ENCODE measurements at places on chromosomes 5 and 9.
A peak's percentile ranks its signal among the peaks of the same experiment; 100 is the strongest.

GRCh38 chr9:32378993-32379729 lies 5.3 kb upstream of the ACO1 start:
- peak; percentile 44 for DNase-seq

- no peak for DNase-seq
Observed at GRCh38 chr9:109456811-109457210, 41.3 kb downstream of the PTPN3 start.

- DNase-seq = no peak
Observed at GRCh38 chr5:6496207-6496584, 47.5 kb downstream of the UBE2QL1 start.

DNA sequence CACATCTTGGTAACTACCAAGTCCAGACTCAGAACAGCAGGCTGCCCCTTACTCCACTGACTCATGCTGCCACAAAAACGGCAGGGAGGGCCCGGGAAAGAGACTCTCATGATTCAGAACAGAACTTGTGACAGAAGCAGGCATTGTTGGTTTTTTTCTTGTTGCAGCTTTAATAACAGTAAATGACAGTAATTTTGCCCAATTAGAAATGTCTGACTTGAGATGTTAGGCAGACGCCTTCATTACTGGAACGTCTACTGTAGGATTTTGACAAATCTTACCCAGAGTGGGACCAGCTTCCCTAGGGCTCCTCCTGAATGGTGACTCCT lies 77.9 kb downstream of the SEMA5A start:
- DNase-seq = no peak

- DNase-seq = no peak
Observed at GRCh38 chr9:119722384-119722783, 353.1 kb upstream of the BRINP1 start.

- DNase-seq = no peak
Observed at GRCh38 chr5:5711112-5711511, 288.6 kb downstream of the ICE1 start.

All from stimulated activated CD4-positive, alpha-beta T cell treated with anti-CD3 and anti-CD28 coated beads, Interleukin-15, amount 100 ng/mL, for 24 hours (primary cell).